ENCODE measurements at places on chromosomes 3 and 15. TPM values are rescaled to one million over a fixed set of nuclear protein-coding genes. Genes with fewer than 3 reads are reported as not detected.

- DNase-seq, result no peak
These were observed 2.0 kb downstream of the TMEM62 start for GRCh38 chr15:43135351-43135750.

- no peak for DNase-seq
These were observed 513.7 kb upstream of the EPHA6 start for GRCh38 chr3:96300743-96301142.

- DNase-seq, result no peak
These were observed 205.1 kb downstream of the ITPR1 start for GRCh38 chr3:4698125-4698821.

- no peak for DNase-seq
These were observed 59.8 kb downstream of the LRRC3B start for GRCh38 chr3:26682406-26682805.

DNA sequence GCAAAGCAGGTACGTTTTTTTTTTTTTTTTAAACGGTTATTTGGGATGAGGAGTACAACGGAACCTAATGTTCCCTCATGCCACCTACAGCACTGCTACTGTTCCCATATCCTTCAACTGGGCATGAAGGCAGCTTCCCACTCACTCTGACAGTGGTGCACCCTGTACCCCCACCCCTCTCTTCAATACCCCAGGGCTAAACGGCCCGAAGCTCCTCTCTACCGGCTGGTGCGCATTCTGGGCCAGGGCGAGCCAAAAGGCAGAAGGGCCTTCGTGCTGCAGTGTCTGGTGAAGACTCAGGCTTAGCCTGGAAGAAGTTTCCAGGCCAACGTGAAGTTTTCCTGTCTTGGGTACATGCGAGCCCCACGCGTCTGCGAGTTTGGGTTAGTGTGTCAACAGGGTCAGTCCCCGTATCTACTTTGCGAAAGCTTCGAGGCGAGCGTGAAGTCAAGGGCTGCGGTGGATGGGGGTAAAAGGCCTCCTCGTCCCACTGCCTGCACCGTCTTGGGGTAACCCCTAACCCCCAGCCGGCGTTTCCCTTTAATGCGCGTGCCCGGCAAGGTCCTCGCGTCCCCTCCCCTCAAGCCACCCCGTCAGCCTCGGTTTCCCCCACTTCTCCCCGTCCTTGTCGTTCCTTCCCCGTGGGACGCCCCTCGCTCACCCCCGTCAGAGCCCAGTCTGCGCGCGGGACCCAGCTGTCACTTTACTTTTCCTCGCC is 765 bp upstream of the UBE2E2 start:
- no peak for DNase-seq

- no peak for DNase-seq
These were observed 9.5 kb downstream of the CA12 start for GRCh38 chr15:63372018-63372705.

HIGD2B gene
- total RNA-seq, result not detected
